ENCODE measurements at places on chromosomes 2 and 18.

DNA sequence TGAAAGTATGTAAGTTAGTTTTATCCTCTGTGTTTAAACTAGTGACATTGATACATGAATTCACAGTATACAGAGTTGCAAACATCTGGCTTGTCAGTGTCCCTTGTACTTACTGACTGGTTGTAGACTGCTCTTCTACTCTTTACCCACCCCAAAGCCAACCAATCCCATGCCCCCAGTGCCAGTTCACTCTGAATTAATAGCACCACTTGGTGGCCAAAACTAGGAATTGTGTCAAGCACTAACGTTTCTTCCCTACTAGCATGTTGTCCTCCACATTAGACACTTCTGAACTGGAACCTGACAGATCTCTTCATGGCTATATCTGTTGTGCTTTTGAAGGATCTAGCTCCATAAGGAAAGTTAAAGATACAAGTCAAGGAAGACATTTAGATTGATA lies 27.2 kb upstream of the OTX1 start:
- DNase-seq: no peak

GRCh38 chr18:74501386-74501785 lies 5.2 kb downstream of the CNDP2 start:
- peak; percentile 68 for DNase-seq

DNA sequence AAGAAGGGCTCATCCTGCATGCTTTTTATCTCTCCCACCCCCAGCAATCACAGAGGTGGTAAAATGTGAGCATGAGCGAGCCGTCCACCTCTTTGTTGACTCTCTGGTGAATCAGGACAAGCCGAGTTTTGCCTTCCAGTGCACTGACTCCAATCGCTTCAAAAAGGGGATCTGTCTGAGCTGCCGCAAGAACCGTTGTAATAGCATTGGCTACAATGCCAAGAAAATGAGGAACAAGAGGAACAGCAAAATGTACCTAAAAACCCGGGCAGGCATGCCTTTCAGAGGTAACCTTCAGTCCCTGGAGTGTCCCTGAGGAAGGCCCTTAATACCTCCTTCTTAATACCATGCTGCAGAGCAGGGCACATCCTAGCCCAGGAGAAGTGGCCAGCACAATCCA lies 19.5 kb downstream of the LIPG start:
- no peak for DNase-seq

- peak; percentile 10 for DNase-seq
Measured at GRCh38 chr2:232238108-232238507, 140.4 kb upstream of the ALPP start.

DNA sequence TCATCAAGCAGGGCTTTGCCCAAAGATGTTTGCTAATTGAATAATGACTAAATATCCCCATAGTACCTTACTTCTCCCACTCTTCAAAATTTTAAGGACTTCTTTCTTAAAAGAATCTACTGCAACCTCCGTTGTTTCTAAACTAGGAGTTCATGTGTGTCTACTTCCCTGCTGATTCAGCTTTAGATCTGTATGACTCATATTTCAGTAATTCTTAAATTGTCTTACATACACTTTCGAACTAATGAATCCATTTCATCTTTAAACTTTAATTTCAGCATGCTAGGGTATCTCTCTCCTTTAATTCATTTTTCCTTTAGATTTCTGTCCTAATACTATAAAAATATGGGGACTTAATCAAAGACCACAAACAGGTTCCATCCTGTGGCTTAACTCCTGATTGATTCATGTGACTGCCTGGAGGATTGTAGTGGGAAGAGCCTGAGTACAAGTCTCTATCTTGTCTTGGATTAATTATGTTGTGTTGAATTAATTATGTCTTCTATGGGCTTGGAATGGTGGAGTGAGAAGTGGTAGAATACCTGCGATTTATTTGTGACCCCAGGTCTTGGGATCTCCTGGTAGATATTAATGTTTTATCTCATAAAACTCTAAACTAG lies 24.9 kb upstream of the COL5A2 start:
- no peak for DNase-seq

DNA sequence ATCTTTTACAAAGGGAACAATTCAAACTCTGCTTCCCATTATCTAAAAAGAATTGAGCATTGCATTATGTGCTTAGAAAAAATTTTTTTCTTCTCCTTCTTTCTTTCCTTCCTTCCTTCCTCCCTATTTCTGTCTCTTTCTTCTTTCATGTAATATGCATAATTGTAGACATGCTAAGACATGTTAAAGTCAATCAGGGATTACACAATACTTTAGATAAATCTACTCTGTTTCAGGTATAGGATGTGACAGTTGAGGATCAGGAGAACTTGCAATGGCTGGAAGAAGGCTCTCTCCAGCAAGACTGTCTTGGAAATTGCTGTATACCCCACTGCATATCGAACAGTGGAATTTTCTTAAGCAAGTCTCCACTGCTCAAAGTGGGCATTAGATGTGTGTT lies 9.0 kb upstream of the SPAG16 start:
- no peak for DNase-seq

GRCh38 chr2:151757861-151758260 lies 23.6 kb upstream of the NEB start:
- DNase-seq: no peak

DNA sequence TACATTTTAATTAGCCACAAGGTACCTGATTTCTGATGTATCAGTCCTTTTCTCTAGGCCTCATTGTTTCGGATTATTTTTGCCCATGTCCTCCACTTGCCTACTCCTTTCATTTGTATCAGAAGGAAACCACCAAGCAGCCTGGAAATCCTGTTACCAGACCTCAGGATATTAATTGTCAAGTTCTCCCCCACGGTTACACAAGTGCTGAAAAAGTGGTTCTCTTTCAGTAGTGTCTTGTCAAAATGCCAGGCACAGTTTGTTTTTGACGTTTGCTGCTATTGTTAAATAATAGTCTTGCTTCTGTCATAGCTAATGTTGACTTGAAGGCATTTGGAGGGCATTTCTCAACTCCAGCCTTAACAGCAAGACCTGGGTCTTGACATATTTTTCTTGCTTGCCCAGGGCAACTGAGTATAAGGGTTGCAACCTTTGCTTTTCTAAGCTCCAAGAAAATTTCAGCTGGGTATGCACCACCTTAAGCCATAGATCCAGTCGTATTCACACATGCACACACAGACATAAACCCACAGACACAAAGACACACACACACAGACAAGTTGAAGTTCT lies 31.0 kb downstream of the INSIG2 start:
- no peak for DNase-seq

DNA sequence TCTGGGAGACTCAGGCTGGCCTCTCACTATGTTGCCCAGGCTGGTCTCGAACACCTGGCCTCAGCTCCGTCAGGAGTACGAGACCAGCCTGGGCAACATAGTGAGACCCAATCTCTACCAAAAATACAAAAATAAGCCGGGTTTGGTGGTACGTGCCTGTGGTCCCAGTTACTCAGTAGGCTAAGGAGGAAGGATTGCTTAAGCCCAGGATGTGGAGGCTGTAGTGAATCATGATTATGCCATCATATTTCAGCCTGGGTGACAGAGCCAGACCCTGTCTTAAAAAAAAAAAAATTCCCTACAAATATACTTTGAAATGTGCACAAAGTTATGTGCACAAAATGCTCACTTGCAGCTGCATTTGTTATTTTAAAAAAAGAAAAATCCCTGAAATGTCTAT lies 26.3 kb upstream of the AGAP1 start:
- DNase-seq: no peak

DNA sequence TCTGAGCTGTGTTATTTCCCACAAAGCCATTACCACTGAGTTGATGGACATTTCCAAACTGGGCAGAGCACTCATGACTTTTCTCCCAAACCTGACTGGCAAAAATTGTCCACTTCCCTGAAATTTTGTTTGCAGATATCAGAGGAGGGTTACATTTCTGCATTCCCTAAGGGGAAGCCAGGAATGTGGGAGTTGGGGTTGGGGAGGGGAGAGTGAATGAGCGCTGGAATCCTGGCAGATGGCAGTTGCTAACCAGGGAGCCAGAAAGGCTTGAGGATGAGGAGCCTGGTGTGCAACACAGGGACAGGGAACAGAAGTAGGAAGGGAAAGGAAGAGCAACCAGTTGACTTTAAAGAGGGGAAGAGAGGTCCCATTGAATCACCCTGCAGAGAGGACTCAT lies 14.0 kb upstream of the CCNYL1 start:
- DNase-seq: no peak

- no peak for DNase-seq
Measured at GRCh38 chr18:24811950-24812681, 351.7 kb downstream of the HRH4 start.

DNA sequence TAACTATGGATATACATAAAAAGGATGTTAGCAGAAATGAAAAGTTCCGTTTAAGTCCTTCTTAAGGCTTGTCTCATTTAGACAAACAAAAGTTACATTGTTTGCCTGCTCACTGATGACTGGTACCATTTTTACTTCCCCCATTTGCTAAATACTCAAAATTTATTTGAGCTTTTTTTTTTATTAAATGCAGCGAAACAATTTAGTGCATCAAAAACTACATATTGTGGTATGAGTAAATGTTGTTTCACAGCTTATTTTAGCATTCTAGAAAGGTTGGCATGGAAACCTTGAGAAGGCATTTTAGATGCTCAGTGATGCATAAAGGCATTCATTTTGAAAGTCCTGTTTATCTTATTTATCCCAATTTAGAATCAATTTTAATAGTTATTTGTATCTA lies 100.0 kb downstream of the MAP2 start:
- DNase-seq: no peak

GRCh38 chr2:178397002-178397605 lies 53.9 kb downstream of the PRKRA start:
- DNase-seq: no peak

DNA sequence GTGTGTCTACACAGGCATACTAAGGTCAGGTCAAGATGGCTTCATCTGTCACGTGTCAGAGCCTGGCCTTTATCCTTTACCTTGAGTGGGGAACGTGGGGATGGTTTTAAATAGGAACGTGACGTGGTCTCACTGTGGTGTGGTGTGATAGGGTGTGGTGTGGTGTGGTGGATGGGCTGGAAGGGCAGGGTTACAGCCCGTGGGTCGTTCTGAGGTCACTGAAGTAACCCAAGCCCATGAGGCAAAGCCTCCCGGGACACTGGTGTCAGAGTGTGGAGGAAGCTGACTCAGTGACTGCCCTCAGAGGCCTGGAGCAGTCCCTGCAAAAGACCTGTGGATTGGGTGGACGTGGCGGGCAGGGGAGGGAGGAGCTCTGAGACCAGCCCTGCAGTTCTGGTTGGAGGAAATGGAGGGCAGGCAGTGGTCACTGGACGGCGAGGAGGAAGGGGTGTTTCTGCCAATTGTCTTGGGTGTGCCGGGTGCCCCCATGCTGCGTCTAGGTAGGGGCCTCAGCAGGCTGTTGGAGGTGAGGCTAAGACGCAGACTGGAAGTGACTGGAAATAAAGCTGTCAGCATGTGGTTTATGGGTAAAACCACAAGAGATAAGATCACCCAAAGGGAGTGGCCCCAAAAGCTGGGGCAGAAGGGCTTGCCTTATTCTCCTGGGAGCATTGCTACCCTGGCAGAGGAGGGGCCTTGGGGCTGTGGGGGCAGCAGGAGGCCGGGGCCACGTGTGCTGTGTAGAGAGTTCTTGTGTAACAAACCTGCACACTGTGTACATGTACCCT lies 84.8 kb downstream of the SH3RF3 start:
- DNase-seq: no peak

- no peak for DNase-seq
Measured at GRCh38 chr2:181190711-181191110, 210.3 kb downstream of the UBE2E3 start.

- DNase-seq: no peak
Measured at GRCh38 chr18:8849696-8850095, 144.3 kb downstream of the MTCL1 start.

DNA sequence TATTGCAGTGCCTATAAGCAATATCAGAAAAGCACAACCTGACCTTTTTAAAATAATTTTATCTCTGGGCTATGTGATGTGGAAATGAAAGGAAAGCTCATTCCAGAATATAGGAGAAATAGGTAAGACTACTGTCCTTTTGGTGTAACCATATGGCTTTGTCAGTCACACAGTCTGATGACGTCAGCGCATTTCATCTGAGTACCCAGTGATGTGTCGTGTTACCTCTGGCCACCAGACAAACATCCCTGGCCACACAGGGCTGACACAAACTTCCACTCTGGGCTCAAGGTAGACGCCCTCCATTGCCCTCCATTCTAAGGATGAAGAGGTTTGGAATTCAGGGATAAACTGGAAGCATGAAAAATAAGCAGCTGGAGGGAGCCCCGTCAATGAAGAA lies 506.7 kb downstream of the CMPK2 start:
- no peak for DNase-seq

DNA sequence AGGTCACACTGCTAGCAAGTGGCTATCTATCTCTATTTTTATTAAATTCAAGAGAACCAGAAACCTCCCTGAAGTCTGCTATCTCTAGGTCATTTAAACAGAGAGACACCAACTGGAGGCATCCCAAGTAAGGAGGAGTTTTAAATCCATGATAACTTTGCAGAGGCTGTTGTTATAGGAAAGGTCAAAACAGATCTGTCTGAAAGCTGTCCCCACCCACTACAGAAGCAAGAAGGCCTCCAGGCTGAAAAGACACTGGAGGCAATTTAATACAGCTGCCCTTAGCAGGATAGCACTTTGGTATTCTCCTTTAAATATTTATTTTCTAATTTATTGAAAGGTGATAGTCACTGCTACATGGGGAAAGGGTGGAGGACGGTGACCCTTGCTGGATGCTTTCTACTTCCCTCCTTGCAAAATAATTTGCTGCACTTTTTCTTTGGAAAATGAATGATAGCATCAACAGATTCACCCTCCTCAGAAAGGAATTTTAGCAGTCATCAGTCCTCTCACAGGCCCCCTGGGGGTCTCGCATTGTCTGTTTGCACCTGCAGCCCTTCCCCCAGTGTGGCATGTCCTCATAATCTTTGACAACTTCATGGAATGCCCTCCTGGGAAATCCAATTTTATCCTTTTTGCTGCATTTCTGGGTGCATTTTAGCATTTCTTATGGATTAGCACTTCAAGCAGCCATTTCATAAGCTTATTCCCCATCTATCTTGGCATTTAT lies 429.5 kb upstream of the TNP1 start:
- DNase-seq: no peak

DNA sequence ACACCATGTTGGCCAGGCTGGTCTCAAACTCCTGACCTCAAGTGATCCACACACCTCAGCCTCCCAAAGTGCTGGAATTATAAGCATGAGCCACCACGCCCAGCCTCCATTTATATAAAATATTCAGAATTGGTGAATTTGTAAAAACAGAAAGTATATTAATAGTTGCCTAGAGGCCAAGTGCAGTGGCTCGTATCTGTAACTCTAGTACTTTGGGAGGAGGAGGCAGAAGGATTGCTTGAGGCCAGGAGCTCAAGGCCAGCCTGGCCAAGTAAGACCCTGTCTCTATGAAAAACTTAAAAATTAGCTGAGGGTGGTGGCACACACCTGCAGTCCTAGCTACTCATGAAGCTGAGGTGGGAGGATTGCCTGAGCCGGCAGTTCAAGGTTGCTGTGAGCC lies 89.6 kb downstream of the SLC25A12 start:
- DNase-seq: no peak

- no peak for DNase-seq
Measured at GRCh38 chr2:76829374-76830234, 692.6 kb downstream of the LRRTM4 start.
